ENCODE measurements at places on chromosomes 1 and 21.
A peak's percentile ranks its signal among the peaks of the same experiment; 100 is the strongest.

DNA sequence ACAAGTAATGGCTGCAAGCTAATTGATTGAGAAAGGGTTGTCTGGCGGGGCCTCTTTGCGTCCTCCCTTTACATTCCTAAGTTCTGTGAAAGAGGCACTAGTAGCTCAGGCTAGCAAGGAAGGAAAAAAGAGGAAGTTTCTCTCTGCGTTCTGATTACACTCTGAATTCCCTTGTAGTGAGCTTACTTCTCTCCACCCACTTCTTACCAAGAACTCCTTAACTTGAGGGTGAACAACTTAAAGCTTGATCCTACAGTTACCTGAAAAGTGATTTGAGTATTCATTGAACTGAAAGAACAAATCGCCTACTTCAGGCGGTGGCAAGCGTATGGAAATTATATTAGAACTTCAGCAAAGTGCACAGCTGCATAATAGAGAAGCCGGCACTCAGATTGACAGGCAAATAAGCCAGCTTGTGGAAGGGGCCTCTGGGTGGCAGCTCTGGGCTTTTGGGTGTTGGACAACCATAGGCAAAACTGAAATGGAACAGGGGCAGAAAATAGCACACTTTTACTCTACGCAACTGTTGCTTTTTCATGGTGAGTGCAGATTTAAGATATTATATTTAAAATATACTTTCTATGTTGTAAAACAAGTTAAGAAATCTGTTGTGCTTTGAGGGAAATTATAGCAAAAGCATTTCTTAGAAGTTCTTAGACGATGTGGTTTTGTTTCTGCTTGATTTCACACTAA is 464.5 kb downstream of the USP25 start:
- peak; percentile 65 for DNase-seq

DNA sequence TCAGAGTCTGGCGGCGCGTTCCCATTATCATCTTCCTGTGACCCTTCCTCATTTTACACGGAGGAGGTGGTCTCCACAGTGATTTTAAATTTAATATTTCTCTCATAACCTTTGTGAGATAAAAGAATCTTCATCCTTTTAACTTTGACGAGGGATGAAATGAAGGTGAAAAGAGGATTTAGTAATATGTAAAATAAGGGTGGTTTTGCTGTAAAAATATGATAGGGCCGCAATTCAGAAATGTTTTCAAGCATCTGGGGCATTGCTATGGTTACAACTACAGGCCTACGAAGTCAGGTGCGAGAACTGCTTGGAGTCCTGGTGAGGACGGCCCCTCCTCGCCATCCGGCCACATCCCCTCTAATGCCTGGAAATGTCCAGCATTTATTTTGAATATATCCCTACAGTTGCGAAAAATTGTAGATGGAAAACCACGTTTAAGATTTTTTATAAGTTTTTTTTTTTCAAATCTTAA is 422 bp upstream of the RSBN1 start:
- DNase-seq: no peak

- DNase-seq: no peak
These were observed 95.7 kb upstream of the CD53 start for GRCh38 chr1:110777228-110777627.

DNA sequence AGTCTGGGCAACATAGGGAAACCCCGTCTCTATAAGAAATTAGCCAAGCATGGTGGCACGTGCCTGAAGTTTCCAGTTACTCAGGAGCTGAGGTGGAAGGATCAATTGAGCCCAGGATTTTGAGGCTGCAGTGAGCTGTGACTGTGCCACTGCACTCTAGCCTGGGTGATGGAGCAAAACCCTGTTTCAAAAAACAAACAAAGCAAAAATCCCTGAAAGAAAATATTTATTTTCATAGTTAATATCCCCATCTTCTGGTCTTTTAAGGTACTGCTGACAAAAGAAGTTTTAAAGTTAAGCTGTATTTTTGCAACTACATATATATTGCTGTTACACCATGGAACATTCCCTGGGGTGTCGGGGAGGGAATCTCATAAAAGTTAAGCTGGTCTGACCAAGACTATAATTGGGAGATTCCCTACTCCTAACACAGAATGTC is 26.0 kb downstream of the VAMP4 start:
- DNase-seq: no peak

DNA sequence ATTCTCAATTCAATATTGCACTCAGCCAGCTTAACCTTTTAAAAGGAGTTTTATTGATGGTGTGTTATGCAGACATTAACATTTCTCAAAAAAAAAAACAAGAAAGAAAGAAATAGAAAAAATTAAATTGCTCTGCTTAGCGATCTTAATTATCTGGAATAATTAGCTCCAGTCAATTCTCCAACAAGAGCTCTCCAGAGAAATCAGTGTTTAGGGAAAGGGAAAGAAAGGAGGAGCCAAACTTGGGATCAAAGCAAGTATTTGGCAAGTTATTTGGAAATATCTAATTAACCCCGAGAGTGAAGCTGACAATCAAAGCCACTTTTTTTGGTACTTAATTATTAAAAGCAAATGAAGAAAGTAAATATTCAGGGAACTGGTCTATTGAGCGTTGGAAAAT is 60.7 kb upstream of the CAMK1G start:
- no peak for DNase-seq

DNA sequence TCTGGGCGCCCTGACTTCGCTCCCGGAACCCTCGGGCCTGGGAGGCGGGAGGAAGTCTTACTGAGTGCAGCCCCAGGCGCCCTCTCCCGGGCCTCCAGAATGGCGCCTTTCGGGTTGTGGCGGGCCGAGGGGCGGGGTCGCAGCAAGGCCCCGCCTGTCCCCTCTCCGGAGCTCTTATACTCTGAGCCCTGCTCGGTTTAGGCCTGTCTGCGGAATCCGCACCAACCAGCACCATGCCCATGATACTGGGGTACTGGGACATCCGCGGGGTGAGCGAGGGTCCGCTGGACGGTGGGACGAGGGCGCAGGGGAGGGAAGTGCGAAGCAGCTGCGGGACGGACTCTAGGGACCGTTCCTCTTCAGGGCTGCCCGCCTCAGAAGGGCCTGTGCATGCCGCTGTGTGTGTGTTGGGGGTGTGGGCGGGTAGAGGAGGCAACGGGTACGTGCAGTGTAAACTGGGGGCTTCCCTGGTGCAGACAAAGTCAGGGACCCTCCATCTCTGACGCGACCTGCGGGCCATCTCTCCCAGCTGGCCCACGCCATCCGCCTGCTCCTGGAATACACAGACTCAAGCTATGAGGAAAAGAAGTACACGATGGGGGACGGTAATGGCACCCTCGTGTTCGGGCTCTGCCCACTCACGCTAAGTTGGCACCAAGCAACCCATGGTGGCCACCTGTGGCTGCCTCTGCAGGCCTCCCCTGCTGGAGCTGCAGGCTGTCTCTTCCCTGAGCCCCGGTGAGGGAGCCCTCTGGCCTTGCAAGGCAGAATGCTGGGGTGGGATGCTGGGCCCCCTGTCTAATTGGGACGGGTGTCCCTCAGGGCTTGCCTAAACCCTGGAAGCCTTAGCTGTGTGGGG is at the start of gene GSTM1:
GSTM1 (plus strand) TSS at position 177 of the 859 bp plus-strand sequence; CDS start at position 234, 57 bp downstream.
- DNase-seq: no peak

- no peak for DNase-seq
These were observed 70.7 kb downstream of the CD247 start for GRCh38 chr1:167447521-167448136.

DNA sequence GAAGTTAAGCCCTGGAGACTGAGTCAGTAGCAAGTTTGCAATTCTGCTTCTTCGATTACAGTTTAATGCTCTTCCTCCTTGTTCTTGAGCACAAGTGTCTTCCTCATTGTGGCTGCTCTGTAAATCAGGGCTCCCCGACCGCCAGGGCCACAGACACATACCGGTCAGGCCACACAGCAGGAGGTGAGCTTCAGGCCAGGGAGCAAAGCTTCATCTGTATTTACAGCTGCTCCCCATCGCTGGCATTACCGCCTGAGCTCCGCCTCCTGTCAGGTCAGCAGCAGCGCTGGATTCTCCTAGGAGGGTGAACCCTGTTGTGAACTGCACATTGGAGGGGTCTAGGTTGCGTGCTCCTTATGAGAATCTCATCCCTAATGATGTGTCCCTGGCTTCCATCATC is 1.7 kb upstream of the TRAPPC10 start:
- DNase-seq: no peak

- DNase-seq: no peak
These were observed 175.7 kb downstream of the PSMG1 start for GRCh38 chr21:39007532-39007931.

DNA sequence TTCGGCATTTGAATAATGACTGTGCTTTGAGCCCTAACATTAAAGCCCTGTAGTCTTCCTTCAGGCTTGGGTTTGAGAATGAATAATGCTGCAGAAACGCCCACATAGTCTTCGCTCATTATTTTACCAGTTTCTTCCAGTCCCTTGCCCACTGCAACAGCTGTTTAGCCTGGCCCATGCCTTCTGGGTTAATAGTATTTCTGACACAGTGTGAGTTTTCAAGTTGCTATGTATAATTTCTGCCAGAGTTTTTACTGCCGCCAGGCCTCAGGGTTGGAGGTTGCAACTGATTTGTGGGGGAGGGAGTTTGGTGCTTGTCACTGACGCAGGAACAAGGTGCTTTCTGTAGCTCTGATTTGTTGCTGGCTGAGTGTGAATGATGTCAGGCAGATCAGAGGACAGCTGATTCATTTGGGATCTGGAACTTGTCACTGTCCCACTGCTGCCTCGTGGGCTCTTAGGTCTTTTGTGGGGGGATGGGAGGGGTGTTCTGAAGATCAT is 109.8 kb downstream of the MAST2 start:
- no peak for DNase-seq

DNA sequence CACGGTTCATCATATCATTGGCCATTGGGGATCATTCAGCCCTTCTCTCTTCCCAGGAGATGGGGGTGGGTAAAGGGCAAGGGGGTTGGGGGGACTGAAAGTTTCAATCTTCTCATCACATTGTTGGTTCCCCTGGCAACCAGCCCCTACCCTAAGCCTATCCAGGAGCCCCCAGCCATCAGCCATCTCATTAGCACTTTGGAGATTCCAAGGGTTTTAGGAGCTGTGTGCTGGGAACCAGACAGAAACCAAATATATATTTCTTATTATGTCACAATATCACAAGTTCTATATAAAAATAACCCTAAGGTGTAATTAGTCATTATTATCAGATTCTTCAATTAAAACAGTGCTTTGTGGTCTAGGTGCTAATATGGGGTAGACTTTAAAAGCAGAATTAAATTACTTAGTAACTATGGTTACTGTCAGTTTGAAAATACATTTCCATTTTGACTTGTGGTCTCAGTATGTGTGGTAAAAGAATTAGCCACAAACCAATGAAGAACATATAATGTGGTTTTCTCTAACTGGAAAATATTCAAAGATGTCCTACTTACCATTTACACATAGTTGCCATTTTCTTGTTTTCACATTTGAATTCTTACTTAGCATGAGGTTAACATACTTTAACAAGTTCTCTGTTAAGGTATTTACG is 28.1 kb downstream of the IL23R start:
- DNase-seq: no peak

DNA sequence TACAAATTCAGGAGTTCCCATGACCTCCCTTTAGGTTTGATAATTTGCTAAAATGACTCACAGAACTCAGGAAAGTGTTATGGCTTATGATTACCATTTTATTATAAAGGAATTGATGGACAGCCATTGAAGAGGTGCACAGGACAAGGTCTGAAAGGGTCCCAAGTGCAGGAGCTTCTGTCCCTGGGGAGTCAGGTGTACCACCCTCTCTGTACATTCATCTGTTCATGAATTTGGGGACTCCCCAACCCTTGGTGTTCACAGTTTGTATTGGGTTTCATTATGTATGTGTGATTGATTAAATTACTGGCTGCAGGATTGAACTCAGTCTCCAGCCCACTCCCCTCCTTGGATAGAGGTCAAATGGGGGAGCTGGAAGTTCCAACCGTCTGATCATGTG is 10.8 kb upstream of the IL10RB start:
- no peak for DNase-seq

DNA sequence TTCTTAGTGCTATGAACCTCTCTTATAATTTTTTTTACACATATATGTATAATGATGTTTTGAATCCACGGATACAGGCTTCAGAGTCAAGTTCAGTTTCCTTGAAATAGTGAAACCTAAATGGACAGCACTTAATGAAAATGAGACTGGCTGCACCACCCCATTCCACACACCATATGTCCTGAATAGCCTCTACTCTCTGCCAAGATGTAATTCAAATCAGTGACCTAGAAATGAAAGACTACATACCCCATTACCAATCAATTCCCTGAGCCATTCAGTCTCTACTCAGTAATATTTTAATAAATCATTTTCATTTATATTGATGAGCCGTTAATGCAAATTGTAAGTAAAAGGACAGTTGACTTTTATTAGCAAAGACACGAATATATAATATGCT is 614.9 kb upstream of the TMPRSS15 start:
- DNase-seq: no peak

- DNase-seq: no peak
These were observed 20.9 kb upstream of the TSPEAR start for GRCh38 chr21:44732263-44732662.

DNA sequence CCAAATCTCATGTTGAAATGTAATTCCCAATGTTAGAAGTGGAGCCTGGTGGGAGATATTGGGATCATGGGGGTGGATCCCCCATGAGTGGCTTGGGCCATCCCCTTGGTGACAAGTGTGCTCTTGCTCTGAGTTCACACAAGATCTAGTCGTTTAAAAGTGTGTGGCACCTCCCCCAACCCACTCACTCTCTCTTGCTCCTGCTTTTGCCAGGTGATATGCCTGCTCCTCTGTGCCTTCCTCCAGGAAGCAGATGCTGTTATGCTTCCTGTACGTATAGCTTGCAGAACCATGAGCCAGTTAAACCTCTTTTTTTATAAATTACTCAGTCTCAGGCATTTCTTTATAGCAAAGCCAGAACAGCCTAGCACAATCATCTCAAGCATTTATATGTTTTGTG is 23.0 kb upstream of the HSPA13 start:
- DNase-seq: no peak

GRCh38 chr1:30213936-30214335 is 509.4 kb downstream of the MATN1 start:
- DNase-seq: no peak

DNA sequence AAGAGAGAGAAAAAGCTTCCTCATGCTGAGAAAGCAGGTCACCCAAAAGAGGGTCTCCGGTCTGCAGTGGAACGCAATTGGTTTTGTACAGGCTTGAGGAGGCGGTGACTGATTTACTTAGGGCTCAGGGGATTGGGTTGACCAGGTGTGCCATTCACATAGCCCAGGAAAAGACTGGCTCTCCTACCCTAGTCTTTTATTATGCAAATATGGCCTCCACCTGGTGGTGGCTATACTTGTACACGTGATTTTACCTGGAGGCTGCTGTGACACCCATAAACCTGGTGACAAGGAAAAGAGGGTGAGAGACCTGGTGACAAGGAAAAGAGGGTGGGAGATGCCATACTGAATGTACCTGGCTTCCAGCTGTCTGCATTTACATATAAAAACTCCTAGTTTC is 49.9 kb downstream of the DNTTIP2 start:
- no peak for DNase-seq
